Activated naive CD4-positive, alpha-beta T cell treated with Interleukin-2 at 50 U/mL for 16 hours (primary cell): ENCODE measurements at places on chromosomes 12 and 14.

- DNase-seq = no peak
Measured at GRCh38 chr12:87853448-87854003, 175.7 kb downstream of the C12orf50 start.

GRCh38 chr14:51455041-51455835 lies 196.5 kb upstream of the FRMD6 start:
- no peak for DNase-seq

DNA sequence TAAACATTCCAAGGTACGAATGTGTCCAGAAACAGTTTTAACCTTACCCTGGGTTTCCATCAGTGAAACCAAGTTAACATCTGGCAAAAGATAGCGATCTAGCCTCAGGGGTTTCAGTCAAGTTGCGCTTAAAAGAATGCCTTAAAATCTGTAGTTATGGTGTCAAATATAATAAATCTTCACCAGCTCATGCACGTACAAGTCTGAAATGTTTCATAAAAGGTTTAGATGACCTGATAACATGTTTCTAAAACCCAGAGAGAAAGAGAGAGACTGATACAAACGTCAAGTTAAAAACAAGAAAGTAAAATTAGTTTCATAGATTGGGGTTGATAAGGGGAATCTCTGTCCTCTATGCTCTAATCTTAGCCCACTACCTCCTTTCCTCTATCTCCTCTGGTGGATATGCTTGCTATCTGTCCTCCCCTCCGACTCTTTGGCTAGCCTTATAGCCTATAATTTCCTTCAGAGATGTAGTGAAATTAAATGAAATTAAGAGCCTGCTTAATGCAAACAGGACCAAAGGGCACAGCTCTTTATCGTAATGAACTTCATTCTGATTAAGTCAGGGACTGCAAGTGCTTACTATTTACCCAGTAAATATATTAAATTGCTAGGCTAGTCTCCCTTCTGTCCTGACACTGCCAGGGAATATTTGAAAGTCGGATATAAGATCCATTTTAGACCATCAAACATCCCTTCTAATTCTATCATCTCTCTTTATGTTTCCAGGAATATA lies 18.4 kb upstream of the FOS start:
- no peak for DNase-seq

DNA sequence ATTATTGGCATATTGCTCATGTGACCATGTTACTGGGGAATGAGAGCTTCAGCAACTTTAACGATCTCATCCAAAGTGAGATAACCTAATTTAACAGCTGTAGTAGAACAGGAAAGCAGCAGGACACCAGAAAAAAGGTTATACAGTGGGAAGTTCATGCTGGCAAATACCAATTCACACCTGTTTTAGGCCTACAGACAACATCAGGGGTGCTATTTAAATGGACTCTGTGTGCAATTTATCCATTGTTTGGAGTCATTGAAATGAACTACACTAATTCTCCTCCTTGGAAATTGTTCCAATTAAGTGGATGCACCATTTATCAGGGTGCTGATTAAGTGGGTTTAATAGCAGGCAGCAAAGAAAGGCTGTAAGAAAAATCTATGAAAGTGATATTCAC lies 424.4 kb upstream of the LMO3 start:
- no peak for DNase-seq

- no peak for DNase-seq
Measured at GRCh38 chr14:22285991-22286390, 303.0 kb downstream of the DAD1 start.

DNA sequence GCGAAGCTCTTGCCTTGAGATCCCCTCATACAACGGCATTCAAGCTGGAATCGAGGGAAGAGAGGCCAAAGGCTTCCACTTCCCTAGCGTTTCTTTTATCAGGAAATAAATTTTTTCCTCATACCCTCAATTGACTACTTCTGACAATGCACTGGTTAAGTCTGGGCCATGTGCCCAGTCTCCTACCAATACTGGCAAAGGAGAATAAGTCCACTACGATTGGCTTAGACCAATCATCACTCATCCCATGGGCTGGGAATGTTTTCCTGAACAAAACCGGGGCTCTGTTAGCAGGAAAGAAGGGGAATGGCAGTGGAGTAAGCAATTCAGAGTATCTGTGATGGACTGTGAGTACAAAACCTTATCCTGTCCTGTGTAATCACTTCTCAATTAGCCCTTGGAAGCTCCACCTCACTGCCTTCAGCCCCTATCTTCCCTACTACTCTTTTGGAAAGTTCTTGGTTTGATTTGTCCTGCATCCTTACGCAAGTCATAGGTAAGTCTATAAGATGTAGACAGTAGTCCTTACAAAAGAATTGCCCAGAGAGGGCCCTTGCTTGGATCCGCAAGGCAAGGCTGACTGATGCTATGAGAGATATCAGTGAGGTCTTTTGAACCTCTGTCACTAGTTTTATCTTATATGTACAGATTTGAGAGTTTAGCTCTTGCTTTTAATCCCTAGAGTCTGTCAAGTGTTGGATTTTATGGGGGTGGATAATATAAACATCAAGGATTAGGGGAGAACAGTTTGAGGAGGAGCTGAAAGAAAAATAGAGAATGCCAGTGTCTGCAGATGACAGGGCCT lies 36.3 kb upstream of the CDK17 start:
- DNase-seq = no peak

GRCh38 chr14:85154714-85155113 lies 375.2 kb upstream of the FLRT2 start:
- DNase-seq = no peak

GRCh38 chr14:70707138-70708038 lies 65.7 kb downstream of the TTC9 start:
- no peak for DNase-seq

DNA sequence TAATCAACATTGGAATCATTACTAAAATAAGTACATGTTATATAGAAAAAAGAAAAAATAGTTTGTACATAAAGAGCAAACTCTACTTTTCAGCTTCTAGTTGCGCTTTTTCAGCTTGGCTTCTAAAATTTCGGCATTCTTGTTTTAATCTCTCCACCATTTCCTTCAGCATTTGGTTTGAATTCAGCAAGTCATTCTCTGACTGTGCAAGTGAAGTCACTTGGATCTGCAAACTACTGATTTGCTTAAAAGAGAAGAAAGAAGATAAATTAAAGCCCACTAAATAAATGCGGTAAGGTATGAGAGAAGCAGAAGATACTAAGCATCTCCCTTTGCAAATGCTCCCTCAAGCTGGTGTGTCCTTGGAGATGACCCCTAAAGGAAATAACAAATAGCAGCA lies 126.3 kb downstream of the CEP83 start:
- no peak for DNase-seq

DNA sequence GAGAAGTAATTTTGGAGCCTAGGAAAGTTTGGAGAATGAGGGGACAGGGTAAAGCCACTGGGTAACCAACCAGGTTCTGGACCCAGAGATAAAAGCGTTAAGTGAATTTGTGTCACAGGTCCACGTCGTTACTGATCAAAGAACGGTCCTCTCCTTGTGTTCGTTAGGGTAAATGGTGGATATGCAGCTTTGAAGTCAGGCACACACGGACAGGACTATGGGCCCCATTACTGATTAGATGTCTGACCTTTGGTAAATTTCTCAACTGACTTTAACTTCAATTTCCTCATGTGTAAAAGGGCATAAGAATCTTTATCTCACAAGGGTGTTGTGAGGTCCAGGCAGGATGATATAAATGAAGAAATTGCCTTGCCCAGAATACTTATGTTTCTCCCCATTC lies 76.6 kb downstream of the EMP1 start:
- no peak for DNase-seq

DNA sequence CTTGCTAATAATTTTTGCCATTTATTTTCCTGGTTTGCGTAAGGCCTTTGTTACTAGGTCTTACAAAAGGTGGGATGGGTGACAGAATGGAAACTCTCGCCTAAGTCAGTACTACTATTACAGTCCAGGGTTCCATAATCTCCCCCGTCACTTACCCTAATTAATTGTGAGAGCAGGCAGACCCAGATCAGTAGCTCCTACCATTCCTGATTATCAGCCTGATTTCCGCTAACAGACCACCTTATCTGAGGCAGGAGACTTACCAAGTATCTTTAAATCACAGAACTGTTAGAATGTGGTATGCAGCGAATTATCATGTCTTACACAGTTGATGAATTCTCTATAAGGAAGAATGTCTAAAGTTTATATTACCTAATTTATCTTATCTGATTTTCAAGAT lies 234.7 kb downstream of the FOXN3 start:
- no peak for DNase-seq

DNA sequence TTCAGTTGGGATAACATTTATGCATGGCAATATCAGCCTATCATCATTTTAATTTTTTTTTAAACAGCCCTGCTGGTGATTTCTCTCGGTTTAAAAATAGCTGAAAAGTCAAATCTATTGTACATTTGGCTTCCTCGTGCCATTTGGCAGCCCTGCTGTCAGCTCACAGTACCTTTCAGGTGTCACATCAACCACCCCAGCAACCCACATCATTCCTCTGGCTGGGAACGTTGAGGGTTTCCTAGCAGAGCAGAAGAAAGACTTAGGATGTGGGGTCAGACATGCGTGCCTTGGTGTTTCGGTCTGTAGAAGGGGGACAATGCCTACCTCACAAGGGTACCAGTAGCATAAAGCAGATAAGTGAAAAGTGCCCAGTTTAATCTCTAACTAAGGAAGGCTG lies 15.8 kb downstream of the PEBP1 start:
- no peak for DNase-seq

GRCh38 chr12:23560611-23561010 lies 388.9 kb downstream of the SOX5 start:
- no peak for DNase-seq

GRCh38 chr14:22252686-22253085 lies 336.3 kb downstream of the DAD1 start:
- DNase-seq = no peak

DNA sequence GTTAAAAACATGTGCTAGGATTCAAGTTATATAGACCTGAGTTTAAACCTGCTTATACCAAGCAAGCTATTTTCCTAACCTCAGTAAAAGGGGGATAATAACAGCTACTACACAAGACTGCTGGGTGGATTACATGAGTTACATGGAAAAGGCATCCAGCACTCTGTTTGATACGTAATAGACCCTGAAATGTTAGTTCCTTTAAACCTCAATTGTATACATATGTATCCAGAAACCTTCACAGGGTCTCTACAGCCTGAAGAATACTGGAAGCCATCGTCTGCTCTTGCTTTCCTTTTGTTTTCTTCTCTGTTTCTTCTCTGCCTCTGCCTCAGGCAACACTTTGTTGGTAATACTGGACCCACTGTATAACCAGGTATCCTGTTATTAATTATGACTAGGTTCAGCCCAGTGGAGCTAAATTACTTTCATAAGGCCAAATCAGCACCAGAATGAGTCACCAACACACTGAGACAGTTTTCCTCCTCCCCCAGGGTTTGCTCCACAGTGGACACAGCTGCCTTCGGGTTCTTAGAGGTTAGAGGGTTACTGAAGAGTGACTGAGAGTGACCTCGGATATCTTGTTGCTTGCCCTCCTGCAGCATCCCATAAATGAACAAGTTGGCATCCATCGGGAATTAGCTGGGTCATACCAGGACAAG lies 127.1 kb downstream of the CAPZA3 start:
- no peak for DNase-seq

GRCh38 chr12:69666798-69667197 lies 32.3 kb downstream of the BEST3 start:
- no peak for DNase-seq

DNA sequence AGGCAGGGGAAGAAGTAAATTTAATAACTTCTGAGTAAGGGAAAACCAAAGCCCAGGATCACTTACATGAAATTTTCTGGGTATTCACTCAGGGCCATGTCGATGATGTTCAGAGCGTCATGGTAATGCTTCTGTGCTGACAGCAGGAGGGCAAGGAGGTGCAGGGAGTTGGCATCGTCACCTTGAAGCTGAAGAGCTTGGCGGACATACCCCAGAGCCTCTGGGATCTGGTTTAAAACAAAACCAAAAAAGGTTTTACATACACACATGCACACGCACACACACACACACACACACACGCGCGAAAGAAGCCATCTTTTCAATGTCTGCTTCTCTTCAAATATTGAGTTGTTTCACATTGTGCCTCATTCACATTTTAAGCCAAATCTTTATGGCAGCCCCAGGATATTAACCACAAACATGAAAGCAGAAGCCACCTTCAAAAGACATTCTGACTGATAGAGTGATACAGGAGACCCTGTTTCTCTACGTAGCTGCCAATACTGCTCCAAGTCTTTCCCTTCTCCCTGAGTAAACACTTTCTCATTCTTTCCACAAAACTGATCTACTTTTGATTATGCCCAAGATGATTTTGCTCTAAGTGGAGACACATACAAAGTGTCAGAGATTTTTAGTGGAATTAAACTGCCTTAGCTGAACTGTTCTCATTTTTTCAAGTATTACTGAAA lies 172.1 kb downstream of the TTC7B start:
- no peak for DNase-seq

- no peak for DNase-seq
Measured at GRCh38 chr12:65926119-65926908, 102.0 kb downstream of the HMGA2 start.

GRCh38 chr14:75826599-75826998 lies 155.2 kb downstream of the TGFB3 start:
- no peak for DNase-seq

GRCh38 chr12:76568130-76568529 lies 8.6 kb upstream of the OSBPL8 start:
- no peak for DNase-seq

DNA sequence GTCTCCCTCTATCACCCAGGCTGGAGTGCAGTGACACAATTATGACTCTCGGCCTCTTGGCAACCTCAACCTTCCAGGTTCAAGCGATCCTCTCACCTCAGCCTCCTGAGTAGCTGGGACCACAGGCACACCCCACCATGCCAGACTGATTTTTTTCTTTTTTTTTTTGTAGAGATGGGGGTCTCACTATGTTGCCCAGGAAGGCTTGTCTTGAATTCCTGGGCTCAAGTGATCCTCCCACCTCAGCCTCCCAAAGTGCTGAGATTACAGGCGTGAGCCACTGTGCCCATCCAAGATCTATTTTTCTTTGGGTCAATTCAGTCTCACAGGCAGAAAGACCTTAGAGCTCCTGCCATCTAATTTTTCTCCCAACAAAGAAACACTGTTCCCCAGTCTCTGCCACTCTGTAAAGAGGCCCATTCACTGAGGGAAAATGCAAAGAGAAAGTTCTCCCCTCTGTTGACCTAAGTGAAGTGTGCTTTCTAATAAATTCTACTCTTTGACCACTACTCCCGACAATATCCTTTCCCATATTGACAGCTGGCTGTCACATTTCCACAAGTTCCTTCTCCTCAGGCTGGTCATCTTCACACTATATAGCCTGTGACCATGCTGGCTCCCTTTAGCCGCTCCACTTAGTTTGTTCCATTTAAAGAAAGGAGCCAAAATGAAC lies 23.3 kb downstream of the TMED8 start:
- no peak for DNase-seq
